ENCODE measurements at places on chromosomes 16 and 17.
A peak's percentile ranks its signal among the peaks of the same experiment; 100 is the strongest.

DNA sequence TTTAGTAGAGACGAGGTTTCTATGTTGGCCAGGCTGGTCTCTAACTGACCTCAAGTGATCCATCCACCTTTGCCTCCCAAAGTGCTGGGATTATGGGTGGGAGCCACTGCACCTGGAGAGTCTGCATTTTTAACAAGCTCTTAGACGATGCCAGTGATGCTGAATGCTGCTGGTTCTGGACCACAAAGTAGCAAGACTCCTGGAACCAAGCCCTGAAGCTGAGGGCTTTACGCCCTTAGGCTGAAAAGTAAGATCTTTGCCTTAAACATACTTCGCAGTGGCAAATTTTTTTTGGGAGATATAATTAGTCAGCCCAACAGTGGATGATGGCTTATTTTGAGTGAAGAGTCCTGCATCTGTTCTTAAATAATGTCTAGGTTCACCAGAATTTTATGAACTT lies 14.0 kb downstream of the METTL9 start:
- DNase-seq = no peak

DNA sequence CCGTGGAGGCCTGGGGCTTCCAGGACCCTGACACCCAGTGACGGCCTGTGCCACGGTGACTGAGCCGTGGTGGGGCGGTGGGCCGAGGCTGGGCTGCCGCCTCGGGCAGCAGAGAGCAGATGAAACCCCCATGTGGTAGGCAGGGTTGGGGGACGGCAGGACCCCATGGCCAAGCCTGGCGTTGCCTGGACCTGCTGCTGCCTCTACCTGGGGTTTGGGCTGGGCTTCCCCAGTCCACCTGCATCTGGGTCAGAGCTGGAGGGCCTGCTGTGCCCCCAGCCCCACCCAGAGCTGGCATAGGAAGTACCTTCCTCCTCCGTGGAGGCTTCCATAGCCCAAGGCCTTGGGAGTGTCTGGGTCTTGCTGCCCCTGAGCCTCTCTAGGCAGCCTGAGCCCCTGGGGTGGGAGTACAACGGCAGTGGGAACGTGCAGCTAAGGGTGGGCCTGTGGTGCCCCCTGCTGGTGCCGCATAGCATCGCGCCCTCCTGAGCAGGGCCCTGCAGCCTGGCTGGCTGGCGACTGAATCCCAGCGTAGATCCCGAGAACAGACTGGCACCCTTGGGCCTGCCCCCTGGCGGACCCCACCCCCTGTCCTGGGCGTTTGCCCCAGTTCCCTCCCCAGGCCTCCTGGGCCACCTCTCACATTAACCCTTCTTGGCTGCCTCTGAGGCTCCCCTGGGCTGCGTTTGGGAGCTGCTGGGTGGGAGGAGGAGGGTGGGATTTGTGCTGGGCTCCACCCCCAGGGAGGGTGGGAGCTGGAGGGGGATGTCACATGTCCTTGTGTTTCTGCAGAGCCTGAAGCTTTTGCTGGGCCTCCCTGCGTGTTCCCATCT lies 12.6 kb upstream of the ATP6V0C start:
- DNase-seq = peak; percentile 68

GRCh38 chr16:67054901-67055300 lies 26.0 kb downstream of the CBFB start:
- no peak for DNase-seq

DNA sequence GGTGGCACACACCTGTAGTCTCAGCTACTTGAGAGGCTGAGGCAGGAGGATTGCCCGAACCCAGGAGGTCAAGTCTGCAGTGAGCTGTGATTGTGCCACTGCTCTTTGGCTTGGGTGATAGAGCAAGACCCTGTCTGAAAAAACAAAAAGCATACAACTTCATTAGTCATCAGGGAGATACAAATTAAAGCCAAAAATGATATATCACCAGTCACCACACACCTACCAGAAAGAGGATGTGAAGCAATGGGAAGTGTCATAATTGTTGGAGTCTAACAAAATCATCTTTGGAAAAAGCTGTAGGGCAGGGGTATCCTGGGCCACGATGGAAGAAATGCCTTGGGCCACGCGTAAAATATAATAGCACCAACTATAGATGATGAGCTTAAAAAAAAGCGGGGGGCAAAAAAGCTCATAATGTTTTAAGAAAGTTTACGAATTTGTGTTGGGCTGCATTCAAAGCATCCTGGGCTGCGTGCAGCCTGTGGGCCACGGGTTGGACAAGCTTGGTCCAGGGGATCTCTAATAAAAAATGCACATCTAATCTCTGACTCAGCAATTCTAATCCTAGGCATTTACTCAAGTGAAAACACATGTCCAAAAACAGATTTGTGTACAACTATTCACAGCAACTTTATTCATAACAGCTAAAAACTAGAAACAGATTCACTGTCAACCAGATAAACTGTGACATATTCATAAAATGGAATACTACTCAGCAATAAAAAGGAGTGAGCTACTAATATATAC lies 65.9 kb downstream of the HIC1 start:
- peak; percentile 73 for DNase-seq

GRCh38 chr16:87297918-87298631 lies 19.1 kb downstream of the C16orf95 start:
- no peak for DNase-seq

DNA sequence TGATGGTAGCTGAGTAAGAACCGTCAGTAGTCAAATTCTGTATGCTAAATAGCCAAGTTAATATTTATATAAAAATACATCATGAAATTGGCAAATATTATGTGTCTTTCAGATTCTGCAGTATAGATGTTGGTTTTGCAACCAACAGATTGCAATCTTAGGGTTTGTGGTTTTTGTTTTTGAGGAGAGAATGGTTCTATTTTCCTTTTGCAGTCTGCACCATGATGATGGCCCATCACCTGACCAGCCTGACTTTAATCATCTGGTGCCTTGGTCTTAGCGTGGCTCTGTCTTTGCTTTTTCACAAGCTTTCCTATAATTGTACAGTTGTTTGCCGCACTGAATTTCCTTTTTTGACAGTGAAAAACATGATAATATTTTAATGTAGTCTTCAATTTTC lies 50.7 kb downstream of the NUP93 start:
- DNase-seq = no peak

DNA sequence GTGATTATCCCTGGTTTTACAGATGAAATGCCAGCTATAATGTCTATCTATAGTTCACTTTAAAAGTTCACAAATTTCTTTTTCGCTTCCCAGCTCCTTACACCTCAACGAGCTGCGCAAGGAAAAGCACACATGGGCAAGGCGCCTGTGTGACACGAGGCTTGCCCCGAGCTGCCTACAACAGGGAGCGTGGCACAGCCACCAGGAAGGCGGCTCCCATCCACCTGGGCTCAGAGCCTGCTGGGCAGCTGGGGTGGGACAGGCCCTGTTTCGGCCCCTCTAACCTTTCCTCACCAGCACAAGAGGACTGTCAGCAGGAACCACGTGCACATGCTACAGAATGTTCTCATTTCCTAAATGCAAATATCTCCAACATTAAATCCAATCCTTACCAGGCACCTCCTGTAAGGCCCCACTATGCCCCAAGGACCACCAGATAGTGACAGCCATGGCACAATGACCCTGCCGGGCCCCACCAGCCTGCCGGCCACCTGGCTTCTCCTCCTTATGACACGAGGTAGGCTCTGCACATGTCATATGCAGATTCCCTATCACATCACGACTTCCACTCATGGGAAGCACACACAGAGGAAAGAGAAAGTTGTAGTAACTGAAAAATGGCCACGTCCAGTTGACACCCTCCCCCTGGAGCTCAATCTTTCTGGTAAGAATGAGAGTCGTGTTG lies 92.1 kb downstream of the ZNF778 start:
- no peak for DNase-seq

DNA sequence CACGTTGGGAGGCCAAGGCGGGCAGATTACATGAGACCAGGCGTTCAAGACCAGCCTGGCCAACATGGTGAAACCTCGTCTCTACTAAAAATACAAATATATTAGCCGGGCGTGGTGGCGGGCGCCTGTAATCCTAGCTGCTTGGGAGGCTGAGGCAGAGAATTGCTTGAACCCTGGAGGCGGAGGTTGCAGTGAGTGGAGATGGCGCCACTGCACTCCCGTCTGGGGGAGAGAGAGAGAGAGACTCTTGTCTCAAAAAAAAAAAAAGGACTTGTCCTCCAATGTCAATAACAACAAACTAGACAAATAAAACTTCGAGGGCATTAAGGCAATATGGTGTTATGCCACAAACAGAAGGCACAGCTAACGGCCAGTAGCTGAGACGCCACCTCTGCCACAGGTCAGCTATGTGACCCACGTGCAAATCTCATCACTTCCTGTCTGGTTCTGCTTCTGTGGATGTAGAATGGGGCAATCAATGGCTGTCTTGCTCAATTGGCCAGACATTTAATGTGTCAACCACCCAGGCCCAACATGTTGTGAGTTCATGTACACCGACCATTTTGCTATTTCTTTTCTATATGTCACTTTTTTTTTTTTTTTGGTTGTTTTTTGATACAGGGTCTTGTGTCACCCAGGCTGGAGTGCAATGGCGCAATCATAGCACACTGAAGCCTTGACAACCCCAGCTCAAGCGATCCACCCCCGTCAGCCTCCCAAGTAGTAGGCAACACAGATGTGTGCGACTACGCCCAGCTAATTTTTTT lies 834 bp upstream of the TXNDC11 start:
- DNase-seq = peak; percentile 44

- no peak for DNase-seq
These were observed 31.4 kb upstream of the NETO2 start for GRCh38 chr16:47175152-47175551.

DNA sequence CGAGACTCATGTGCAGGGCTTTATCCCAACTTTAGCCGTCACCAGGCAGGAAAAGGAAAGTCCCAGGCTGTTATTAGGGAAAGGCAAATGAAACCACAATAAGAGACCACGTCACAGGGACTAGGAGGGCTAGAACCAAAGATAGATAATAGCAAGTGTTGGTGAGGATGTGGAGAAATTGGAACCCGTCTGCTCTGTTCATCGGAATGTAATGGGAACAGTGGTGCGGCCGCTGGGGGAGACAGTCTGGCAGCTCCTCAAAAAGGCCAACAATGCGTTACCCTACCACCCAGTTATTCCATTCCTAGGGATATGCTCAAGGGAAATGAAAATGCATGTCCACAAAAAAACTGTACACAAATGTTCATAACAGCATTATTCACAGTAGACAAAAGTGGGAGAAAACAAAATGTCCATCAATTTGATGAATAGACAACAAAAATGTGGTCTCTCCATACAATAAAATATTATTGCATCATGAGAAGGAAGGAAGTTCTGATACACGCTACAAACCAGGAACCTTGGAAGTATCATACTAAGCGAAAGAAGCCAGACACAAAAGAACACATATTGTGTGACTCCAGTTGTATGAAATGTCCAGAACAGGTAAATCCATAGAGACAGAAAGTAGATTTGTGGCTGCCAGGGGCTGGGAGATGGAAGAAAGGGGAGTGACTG lies 19.5 kb upstream of the USP10 start:
- no peak for DNase-seq

DNA sequence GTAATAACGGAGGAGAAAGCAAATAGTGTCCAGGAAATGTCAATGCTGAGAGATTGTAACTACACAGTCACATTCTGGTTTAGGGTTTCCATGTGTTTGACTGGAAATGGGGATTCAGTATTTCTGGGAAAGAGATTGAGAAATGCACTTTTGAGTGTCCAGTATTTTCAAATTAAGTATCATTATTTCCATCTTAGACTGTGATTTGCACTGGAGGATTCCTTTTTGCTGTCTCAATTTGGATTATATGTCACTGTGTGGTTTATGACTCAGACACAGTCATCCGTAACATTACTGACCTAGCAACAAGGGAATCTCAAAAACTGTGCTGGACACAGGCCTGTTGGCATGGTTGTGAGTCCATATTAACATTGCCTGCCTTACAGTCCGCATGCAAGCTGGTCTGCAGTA lies 681.4 kb downstream of the CDH11 start:
- peak; percentile 97 for DNase-seq

- no peak for DNase-seq
These were observed 4.3 kb downstream of the DOC2B start for GRCh38 chr17:177155-177554.

- DNase-seq = no peak
These were observed 22.1 kb downstream of the CRISPLD2 start for GRCh38 chr16:84841787-84842300.

DNA sequence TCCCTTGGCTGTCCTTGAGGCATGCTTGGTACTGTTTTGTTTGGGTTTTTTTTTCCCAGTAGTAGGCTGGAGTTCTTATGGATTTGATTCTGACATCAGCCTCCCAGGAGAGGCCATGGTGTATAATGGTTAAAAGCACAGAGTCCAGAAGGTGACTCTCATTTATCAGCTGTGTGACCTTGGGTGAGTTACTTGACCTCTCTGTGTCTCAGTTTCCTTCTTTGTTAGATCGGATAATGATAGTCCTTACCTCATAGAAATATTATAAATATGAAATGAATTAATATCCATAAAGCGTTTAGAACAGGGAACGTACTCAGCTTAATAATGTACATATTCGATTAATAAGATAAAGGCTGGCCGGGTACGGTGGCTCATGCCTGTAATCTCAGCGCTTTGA lies 370.7 kb upstream of the HSBP1 start:
- DNase-seq = no peak

GRCh38 chr16:79826732-79827475 lies 226.4 kb upstream of the MAF start:
- DNase-seq = no peak

DNA sequence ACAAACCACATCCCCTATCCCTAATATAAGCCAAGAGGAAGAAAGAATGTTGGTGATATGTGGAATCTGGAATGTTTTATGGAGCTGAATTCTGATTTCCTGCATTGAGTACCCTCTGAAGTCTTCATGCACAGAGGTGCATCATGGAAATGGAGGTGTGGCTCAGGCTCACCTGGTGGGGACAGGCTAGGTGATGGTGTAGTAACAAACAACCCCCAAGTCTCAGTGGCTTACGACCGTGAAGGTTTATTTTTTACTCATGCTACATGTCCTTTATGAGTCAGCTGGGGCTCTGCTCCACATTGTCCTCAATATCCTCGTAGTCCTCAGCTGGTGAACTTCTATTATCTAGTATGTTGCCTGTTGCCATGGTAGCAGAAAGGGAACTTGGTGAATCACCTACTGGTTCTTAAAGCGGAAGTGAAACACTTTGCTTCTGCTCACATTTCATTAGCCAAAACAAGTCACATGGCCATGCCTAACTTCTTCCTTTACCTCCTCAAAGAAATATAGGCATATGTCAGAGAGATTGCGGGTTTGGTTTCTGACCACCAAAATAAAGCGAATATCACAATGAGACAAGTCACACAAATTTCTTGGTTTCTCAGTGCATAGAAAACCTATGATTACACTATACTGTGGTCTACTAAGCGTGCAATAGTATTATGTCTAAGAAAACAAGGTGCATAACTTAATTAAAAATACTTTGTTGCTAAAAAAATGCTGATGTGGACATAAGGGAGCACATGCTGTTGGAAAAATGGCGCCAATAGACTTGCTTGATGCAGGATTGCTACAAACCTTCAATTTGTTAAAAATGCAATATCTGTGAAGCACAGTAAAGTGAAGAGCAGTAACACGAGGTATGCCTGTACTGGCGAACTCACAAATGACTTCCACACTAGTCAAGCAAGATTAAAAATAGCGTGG lies at the start of gene PMFBP1:
Gene PMFBP1, minus strand, starts transcription at position 51 of the 930 bp plus-strand sequence. CDS start 947 bp downstream, outside the sequence.
- DNase-seq = peak; percentile 76

GRCh38 chr17:51322390-51323029 lies 62.2 kb downstream of the UTP18 start:
- DNase-seq = peak; percentile 3

GRCh38 chr17:279331-279730 lies 73.3 kb downstream of the RPH3AL start:
- no peak for DNase-seq

GRCh38 chr16:89826531-89827382 lies 1.5 kb upstream of the SPIRE2 start:
- DNase-seq = no peak

- no peak for DNase-seq
These were observed 101.9 kb downstream of the PCTP start for GRCh38 chr17:55852734-55853133.

- DNase-seq = peak; percentile 14
These were observed 458.6 kb upstream of the GOT2 start for GRCh38 chr16:59192551-59193199.

Measured in fibroblast of skin of right biceps (primary cell).